ENCODE measurements at places on chromosomes 5 and 9.

DNA sequence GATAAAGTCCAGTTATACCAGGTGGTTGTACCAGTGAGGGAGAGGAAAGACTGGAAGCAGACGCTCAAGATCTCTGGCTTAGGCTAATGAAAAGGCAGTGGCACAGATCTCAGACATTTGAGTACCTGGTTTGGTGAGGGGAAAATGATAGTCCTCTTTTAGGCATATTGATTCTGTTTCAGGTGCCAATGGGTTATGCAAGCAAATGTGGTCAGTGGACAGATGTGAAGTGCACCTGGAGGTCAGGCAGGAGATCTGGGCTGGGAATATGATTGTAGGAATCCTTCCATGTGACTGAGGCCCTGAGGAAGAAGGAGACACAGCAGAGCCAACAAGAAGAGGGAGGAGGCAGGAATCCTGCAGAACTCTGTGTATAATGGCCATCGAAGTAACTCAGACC lies 63.7 kb upstream of the SMARCA2 start:
- DNase-seq = no peak

DNA sequence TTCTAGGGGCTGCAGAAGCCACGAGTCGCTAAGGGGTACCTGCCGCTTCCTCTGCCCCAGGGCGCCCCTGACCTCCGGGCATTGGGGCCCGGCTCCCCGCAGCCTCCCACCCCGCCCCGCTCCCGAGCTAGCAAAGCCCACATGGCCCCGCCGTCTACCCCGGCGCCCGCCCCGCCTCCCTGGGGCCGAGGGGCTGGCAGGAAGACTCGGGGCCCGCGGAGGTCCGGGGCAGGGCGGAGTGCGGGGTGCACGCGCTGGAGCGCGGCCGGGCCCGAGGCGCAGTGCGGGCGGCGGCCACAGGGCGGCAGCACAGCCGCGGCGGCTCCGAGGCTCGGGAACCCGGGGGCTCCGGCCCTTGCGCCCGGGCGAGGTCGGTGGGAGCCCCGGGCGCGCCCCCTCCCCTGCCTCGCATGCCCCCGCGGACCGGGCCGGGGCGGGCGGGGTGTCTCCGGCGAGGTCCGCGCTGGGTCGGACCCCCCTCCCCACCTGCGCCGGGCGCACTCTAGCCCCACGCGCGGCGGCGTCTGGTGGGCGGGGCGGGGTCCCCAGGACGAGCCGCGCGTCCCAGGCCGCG lies 6.7 kb downstream of the NRARP start:
- DNase-seq = no peak

DNA sequence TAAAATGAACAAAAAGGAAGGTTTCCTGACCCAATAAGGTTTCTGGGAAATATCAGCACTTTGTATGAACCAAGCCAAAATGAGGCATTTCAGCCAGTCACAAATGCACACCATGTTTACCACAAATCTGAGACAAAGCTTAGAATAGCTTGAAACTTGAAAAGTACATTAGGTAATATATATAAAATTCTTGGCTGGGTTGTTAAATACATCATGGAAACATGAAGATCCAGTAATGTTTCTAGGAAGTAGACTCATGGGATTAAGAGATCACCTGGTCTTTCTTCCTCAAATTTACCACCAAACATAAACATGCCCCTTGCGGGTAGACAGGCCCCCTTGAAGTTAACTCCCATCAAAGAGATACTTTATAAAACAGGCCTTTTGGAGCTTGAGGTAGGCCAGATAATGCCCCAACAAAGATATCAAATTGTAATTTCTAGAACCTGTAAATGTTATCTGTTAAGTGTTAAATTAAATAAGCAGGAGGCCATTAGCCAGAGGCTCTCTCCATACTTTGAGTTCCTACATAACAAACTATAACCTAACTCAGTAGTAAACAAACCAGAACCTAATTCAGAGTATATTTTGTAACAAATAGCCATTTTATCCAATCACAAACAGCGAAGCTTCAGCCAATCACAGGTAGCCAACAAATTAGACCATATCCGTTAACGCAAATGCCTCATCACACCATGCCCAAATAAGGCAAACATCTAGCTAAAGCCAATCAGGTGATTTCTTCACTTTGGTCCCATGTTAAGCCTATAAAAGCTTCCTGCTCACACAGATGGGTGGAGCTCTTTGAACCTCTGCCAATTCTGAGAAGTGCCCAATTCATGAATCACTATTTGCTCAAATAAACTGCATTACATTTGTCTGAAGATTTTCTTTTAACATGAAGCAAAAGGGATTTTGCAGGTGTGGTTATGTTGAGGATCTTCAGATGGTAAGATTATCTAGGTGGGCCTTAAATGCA lies 127.9 kb upstream of the TARS1 start:
- no peak for DNase-seq

DNA sequence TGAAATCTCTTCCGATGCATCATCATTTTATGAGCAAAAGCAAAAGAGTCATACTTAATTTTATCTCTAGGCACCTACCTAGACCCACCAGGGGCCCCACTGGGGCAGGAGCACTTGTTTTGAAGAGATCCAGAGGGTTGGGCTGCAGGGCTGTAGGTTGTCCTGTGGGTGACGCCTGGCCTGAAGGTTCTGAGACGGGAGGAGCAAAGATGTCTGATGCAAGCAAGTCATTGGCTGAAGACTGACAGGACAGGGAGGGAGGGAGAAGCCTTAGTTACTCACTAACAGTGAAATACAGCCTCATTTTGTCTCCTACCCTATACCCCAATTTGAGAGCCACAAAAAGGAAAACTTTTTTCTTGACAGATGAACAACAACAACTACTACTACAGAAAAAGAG lies 17.1 kb upstream of the C9 start:
- no peak for DNase-seq

DNA sequence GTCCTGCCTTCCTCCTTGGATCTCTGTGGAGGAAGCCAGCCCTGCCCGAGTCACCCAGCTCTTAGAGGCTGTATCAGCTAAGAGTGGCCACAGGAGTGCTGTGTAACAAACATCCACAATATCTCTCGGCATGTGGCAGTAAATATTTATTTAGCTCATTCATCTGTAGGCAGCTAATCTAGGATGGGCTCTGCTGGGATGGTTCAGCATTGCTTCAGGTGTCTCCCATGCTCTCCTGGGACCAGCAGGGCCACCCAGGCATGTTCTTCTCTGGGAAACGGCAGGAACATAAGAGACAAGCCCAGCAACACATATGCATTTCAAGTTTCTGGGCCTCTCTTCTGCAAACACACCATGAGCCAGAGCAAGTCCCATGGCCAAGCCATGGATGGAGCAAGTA lies 56.1 kb downstream of the HRH2 start:
- no peak for DNase-seq

DNA sequence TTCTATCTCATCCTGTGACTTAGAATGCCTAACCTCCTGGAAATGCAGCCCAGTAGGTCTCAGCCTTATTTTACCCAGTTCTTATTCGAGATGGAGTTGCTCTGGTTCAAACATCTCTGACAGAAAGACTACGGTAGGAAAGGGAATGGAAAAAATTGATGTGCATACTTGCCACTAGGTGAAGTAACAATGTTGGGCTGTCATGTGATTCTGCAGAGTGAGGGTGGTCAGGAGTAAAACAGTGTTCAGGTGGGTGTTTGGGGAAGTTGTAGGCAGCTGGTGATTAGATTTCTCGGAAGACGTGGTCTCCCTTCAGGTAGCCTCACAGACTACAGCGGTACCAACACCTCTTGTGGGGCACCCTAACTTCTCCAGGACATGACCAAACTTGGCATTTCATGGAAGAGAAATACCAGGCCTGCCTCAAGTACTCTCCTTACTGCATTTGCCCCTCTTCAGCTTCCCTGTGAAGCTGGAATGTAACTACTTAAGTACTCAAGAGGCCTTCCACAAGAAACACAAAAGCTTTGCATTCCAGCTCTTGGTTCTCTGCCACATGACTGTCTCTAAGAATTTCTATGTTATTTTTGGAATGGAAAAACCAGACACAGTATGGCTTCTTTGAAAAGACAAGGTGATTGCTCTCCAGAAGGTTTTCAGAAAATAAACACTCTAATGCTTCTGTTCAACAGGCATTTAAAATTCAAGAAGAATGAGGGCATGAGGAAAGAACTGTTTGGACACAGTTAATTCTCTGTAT lies 17.4 kb upstream of the ENTREP1 start:
- no peak for DNase-seq

DNA sequence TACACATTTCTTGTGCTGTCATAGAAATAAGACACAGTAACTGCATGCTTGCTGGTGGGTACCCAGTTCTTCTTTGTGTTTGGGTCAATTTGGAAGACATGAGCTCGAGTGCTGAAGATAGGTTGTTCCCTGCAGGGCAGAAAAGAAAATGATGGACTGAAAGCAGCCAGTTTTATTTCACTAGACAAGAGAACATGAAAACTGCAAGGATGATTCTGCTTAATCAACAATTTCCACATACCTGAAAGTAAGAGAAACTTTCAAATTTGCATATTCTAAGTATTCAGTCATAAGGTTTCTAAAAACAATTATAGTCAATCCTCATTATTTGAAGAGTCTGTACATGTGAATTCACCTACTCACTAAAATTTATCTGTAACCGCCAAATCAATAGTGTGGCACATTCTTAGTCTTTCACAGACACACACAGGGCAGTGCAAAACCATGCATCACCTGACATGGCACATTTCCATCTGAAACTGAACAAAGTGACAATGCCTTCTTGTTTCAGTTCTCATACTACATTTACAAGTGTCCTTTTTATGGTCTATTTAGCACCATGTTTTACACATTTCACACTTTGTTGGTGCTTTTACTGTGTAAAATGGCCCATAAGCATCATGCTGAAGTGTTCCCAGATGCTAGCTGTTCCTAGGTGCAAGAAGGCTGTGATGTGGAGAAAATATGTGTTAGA lies 56.9 kb downstream of the HOMER1 start:
- no peak for DNase-seq

- no peak for DNase-seq
These were observed 9.5 kb upstream of the COMMD10 start for GRCh38 chr5:116075191-116075831.

DNA sequence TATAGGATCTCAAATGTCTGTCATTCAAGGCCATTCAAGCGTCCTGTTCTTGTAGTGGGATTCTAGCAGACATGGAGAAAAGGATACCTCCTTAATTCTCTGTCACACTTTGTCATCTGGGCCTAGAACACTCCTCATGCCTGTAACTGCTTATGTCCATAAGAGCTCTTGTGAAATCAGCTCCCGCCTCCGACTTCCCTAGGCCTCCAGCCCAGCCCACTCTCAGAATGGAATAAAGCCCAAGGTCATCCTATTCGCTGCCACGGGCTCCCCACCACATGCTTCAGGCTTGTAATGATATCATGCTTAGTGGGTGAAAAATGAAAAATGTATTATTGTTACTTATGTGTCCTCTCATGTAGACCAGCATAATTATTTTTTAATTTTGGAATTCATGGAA lies 632.5 kb downstream of the ISL1 start:
- no peak for DNase-seq

- DNase-seq = no peak
These were observed 750 bp downstream of the TRIM36 start for GRCh38 chr5:115168829-115169486.

DNA sequence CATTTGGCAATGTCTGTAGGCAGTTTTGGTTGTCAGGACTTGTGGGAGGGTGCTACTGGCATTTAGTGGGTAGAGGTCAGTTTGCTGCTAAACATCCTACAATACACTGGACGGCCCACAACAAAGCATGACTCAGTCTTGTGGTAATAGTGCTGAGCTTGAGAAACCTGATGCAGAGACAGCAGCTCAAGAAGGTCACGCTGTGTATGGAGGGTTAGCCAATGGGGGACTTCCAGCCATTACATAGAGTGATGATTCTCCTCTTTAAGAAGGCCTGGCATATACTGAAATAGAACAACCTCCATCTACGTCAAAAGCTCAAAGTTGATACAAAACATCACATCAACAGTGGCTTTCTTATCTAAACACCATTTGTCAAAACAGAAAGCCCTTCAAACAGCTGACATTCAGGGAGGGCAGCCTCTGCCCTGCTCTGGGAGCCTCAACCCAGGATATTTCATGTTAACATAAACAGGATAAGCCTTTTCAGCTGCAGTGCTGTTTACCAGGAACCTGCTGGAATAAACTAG lies 143.0 kb downstream of the GPBP1 start:
- no peak for DNase-seq

DNA sequence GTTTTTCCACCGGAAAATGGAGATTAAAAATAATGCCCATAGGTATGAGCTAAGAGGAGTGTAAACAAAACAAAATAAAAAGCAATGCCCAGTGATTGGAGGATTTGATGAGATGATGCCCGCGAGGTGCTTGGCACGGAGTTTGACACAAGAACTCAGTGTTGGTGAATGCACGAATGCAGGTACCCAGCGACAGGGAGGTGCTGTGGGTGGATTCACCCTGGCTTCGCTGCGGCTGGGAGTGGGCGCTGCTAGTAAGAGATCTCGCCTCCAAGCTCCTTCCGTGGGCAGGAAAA lies 526 bp upstream of the STXBP1 start:
- DNase-seq = no peak

DNA sequence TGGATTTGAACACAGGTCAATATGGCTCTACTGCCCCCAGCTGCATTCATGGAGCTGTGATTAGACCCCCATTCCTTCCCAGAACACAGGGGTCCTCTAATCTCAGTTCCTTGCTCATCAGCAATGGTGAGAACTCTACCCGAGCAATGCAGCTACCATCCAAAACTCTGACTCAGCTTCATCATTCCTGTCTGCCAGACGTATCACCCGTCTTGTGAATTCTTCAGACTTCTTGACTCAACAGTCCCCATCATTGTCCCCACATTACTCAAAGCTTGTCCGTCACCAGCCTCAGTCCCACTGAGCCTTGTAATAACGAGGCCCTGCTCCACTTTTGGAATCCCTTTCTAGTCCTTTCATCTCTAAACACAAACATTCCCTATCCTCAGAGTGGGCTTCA lies 36.3 kb upstream of the STX17 start:
- no peak for DNase-seq

DNA sequence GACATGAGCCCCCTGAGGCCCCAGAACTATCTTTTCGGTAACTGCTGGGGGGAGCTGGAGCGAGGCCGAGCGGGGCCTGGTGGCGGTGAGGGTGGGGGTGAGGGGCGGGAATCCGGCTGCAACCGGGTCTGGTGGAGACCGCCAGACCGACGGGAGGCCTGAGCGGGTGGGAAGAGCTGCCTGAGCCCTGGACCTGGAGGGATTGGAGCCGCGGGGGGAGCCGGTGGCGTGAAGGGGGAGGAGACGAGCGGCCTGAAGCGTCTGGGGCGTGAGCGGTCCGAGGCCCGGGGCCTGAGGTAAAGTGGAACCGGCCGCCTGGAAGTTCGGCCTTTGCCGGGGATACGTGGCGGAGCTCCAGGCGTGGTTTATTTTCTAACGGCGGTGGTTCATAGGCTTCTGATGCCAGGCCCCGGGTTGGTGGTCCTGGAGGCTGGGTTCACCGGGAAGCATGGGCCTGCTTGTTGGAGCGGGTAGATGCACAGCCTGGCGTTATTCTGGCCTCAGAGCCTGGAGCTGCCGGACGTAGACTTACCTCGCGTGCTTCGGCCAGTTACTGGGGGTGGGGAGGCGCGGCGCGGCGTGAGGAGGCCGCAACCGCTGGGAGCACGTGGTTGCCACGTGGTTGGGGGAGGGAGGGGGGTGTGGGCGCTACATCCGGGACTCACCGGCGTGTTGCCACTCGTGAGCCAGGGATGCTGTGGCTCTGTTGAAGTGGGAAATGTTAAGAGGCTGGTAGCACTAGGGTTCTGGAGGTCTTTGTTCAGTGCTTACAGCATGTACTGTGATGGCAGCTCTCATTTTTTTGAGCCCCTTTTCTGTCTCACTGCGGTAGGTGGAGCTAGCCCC lies 544 bp downstream of the NPM1 start:
- no peak for DNase-seq

- no peak for DNase-seq
These were observed 67.7 kb upstream of the FCN1 start for GRCh38 chr9:134985451-134985850.
